Regular cardiac myocyte (primary cell): ENCODE measurements at places on chromosomes 2 and 18. TPM values are rescaled to one million over a fixed set of nuclear protein-coding genes. Genes with fewer than 3 reads are reported as not detected.

The CNDP1 gene
- not detected in 2 replicates for total RNA-seq

The IL37 gene
- not detected in 2 replicates for total RNA-seq

The MCM6 gene
- 8.2 and 39.9 TPM in 2 replicates for total RNA-seq

The SP140 gene
- total RNA-seq: 0.77 TPM in 1 of 2 replicates, not detected in the other
